Muscle of leg (tissue), 16 donors: ENCODE measurements at places on chromosomes 16 and 17. TPM values are rescaled to one million over a fixed set of nuclear protein-coding genes. Genes with fewer than 3 reads are reported as not detected.

DNA sequence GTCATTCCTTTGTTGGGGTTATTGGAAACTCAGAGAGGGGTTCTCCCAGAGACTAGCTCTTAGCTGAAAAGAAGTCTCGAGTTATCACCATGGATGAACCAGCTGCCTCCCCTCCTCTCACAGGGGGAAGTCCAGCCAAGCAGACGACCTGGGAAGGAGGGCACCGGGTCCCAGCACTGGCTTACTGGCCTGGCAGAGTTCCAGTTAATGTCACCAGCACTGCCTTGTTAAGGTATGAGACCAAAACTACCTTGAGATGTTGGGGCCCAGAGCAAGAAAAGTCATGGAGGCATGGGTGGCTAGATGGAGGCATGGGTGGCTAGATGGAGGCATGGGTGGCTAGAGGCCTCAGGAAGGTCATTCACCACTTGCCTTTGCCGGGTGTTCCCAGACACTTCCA is 72.4 kb downstream of the WIPI1 start:
- H3K4me3 ChIP-seq = no peak overlapping the region
- no peaks in the 10 kb centered on the region for H3K27me3 ChIP-seq
- H3K36me3 ChIP-seq = no peaks in the 10 kb centered on the region
- H3K4me1 ChIP-seq = peaks cover 27% of the 10 kb centered on the region

- H3K4me3 ChIP-seq = no peak overlapping the region
- no peak overlapping the region for H3K27ac ChIP-seq
- DNase-seq = no peak
These were observed 178.5 kb upstream of the TBX2 start for GRCh38 chr17:61221181-61221580.

Gene DNAH3
- 0.11 TPM for polyA plus RNA-seq

Gene GNG13
- polyA plus RNA-seq = not detected
